ENCODE measurements at places on chromosomes 1 and 21.

GRCh38 chr21:41713495-41714281 lies 53.2 kb downstream of the RIPK4 start:
- no peak for DNase-seq

DNA sequence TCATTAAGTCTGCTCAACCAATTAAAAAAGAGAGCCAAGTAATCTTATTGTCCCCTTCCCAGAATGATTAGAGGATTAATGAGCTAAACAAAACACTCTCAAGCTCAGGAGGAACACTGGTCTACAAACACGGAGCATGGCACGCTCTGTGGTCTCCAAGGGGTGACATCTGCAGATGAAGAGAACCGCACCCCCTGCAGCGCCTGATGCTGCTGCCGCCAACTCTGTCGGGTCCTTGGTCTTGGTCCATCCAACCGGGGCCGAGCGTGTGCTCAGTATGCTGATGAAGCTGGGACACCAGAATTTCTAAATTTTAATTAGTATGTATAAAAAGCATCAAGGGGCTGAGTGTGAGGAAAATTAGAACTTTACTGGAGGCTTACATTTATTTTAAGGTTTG lies 82.7 kb downstream of the LPAR3 start:
- no peak for DNase-seq

DNA sequence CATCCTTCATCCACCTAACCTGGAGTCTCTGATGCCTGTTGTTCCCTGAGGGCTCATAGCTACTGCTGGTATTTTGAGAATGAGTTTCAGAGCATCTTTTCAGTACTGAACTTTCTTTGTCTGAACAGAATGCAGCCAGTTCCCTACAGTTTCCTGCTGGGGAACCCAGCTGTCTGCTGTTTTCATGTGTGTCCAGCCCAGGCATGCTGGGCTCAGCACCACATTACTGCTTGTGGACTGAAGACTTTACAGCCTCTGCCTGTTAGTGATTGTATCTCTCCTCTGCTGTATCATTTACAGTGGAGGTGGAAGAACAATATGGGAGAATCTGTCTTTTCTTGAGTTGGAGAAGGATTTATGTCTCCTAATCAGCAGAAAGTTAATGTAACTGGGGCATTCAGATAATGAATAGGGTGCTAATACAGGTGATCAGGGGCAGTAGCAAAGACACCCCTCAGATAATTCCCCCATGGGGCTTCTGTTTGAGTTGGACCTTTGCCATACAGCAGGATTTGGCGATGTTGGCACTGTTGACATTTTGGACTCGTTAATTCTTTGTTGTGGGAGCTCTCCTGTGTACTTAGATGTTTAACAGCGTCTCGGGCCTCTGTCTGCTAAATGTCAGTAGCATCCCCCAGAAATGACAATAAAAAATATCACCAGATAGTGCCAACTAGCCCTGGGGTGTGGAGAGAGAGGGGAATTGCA lies 207.7 kb downstream of the HHAT start:
- peak; percentile 73 for DNase-seq

- DNase-seq = no peak
These were observed 220.8 kb upstream of the NRIP1 start for GRCh38 chr21:15285556-15285955.

- DNase-seq = no peak
These were observed 48.6 kb upstream of the COL11A1 start for GRCh38 chr1:103156966-103157365.

GRCh38 chr1:37940299-37940947 lies 6.4 kb downstream of the INPP5B start:
- no peak for DNase-seq

- peak; percentile 74 for DNase-seq
These were observed 181.9 kb downstream of the SPATA17 start for GRCh38 chr1:217813031-217813430.

DNA sequence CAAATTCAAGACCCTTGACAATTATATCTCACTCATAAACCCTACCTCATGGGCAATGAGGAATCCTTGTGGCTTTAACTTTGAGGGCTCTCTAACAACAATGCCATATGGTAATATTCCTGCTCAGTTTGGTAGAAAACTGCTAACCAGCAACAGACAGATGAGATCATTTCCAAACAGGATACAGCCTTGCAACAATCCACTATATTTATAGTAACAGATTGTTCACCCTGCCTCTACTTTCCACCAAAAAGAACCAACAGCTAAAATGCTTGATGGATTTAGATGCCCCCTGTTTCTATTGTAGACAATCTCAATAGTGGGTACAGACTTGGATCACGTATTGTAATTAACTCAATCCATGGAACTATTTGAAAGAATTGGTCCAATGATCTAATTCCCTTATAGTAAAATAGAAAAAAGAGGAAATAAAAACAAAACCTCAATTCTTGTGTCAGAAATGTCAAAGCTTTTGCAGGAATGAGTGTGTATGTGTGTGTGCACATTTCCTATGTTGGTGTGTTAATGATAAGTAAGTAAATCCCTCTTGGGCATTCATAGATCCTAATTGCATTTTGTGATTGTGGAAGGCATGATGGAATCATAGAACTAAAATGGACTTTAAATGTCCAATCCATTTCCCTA lies 100.0 kb upstream of the EDEM3 start:
- DNase-seq = no peak

- DNase-seq = no peak
These were observed 91.5 kb downstream of the MRPL37 start for GRCh38 chr1:54291276-54292001.

DNA sequence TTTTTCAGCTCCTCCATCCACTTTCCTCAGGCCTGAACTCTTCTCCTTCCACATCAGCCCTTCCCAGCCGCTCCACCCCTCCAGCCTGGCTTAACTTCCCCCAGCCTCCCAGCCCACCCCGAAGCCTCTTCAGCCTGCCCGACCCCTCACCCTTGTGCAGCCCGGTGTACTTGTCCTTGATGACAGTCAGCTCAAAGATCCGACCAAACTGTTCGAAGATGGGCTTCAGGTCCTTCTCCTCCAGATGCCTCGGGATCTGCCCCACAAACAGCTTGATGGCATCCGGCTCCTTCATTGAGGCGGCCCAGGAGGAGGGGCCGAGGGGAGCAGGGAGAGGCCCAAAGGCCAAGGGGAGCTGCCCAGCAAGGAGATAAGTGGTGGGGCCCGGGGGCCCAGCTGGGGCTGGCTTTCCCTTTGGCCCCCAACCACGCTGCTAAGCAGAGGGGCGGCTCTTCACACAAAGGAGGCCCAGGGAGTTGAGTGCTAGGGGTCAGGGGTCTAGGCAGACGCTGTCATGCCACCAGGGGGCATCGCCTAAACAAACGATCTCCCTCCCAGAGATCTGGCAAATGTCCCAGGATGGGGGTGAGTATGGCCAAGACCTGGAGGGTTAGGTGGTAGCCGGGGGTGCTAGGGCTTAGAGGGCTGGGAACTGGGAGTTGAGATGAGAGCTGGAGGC lies 738 bp downstream of the CELF3 start:
- peak; percentile 84 for DNase-seq

DNA sequence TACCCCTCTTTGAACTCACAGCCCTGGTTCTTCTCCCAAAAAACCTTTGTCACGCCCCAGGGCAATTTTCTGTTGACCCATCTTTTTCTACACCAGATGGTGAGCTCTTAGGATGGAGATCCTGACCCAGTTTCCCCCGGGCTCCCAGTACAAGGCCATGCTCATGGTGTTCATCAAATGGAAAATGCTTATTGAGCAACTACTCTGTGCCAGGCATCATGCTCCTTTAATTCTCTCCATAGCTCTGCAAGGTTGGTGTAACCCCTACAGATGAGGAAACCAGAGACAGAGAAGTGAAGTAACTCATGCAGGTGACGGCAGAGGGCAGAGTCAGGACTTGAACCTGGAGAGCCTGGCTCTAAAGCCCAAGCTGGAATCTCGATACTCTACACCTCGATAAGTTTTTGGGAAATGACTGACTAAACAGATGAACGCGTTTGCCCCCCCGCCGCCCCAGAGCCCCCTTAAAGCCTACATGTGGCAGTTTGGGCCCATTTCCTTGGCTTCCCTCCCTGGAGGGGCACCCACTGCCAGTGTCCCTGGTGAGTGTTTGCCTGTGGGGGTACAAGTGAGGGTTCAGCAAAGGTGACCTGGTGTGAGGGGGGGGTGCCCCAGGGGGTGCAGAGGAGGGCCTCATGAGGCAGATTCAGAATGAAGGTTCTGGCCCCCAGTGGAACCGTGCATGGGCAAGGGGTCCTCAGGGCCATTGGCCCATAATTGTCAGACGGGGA lies 30.2 kb upstream of the RUNX3 start:
- DNase-seq = no peak

GRCh38 chr1:221743416-221744208 lies 1.7 kb upstream of the DUSP10 start:
- peak; percentile 73 for DNase-seq

DNA sequence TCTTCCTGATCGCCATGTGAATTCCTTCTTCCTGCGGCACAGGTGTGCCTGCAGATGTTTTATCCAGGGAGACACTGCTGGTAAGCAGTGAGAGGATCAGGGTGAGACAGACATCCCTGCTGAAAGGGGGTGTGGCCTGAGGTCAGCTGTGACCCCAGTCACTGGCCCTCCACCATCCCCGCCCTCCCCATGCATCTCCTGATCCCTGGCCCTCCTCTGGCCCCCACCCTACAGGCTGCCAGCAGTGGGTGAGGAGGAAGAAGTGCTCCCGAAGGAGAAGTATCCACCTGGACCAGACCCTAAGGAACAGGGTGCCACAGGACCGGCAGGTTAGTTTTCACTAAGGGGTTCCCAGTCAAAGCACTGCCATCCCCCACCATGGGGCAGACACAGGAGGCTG lies 85.3 kb downstream of the GLIS1 start:
- no peak for DNase-seq

DNA sequence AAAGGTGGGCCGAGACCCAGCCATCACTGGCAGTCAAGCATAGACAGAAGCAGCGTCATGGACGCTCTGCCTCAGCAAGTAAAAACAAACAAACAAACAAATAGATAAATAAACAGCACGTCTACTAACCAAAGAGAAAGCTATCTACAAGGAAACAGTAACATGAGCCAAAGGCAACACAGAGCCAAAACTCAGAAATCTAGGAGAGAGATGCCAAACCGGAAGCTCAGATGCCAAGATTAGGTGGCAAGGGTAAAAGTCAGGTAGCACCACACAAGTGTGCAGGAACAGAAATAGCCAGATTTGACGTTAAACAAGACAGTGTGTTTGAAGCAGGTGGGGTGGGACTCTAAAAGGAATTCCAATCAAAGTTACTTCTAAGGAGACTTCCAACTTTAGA lies 448.3 kb upstream of the NFIA start:
- no peak for DNase-seq

DNA sequence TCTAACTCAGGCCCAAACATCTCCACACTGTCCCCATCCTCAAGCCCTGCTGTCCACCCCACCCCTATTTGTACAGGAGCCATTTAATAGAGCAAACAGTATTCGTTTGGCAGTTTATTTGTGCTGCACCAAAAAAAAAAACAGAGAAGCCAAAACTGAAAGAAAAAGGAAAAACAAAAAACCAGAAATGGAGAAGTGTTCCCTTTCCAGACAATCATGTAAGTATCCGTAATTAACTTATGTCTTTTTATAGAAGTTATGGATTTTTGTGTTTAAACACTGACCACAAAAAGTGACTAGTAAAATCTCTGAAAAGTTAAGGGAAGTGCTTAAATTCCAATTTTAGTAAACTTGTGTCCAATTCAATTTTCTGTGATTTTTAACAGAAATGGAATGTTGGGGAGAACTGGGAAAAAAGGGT lies 40.4 kb upstream of the ZBTB18 start:
- no peak for DNase-seq

DNA sequence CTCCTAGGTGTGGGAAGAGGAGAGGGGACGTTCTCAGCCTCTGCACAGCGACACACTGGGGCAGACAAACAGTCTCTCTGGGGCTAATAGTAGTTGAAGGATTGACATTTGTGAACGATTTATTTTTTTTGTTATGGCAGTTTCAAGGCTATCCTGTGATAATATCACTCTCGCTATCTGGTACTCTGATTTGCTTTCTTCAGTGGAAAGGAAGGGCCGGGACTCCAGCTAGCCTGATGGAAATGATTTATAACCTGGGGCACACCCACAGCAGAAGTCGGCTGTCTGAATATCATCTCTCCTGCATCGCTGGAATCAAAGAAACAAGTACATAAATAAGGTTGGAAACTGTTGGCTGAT lies 122.7 kb downstream of the KCNN3 start:
- DNase-seq = no peak

DNA sequence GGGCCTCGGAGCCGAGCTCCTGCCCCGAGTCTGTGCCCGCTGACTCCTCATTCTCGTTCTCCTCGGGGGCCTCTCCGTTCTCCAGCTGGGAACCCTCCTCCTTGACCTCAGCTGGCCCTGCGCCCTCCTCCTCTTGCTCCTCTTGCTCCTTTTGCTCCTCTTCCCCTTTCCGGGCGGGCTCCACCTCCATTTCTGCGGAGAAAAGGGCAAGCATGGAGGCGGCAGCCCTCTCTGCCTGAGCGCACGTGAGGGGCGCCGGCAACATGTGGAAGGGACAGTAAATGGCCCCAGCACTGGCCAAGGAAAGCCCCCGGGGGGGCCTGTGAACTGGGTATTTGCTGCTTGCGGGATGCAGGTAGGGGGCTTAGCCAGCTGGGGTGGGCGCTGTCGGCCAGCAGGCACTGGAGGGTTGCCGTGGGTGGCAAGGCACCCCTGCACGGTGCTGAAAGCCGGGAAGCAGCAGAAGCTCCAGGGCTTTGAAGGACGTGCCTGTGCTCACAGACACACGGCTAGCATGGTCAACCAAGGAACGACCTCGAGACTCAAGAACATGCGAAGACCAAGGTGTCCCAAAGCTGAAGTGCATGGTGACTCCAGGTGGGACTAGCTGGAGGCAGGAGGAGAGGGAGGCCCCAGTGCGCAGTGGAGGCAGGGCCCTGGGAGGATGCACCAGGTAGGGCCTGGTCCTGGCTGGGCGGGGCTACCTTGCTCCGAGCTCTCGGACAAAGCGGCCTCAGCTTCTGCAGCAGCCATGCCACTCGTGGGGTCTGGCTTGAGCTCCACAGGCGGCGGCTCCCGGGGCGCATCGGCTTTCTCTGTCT lies 30.7 kb downstream of the ZBTB17 start:
- no peak for DNase-seq

GRCh38 chr1:67190410-67190809 lies 24.2 kb downstream of the IL23R start:
- DNase-seq = no peak

- no peak for DNase-seq
These were observed 2.6 kb downstream of the KRTAP10-6 start for GRCh38 chr21:44589586-44590305.

- peak; percentile 38 for DNase-seq
These were observed 114.0 kb upstream of the RAB4A start for GRCh38 chr1:229156872-229157271.

DNA sequence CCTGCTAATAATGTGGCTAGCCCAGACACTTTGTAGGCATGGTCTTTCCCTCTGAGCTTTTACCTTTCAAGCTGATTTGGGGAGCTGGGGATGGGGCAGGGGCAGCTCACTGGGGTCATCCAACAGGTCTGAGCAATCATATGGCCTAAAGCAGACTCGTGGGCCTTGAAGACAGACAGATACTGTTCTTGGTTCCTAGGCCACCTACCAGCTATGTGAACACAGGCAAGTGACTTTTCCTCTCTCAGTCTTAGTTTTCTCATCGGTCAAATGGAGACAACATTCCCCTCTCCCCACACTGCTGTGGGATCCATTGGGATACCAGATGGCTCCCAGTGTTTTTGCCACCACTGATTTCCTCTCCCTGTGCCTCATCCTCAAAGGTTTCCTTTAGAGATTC lies 181.8 kb downstream of the RRAGC start:
- DNase-seq = no peak

- DNase-seq = no peak
These were observed 88.5 kb upstream of the CHRM3 start for GRCh38 chr1:239297910-239298309.

Data from eye (tissue), 1 donor.